ENCODE measurements at places on chromosomes 7 and 10.

GRCh38 chr7:72159911-72160310 lies 252.2 kb downstream of the CALN1 start:
- DNase-seq, result no peak

DNA sequence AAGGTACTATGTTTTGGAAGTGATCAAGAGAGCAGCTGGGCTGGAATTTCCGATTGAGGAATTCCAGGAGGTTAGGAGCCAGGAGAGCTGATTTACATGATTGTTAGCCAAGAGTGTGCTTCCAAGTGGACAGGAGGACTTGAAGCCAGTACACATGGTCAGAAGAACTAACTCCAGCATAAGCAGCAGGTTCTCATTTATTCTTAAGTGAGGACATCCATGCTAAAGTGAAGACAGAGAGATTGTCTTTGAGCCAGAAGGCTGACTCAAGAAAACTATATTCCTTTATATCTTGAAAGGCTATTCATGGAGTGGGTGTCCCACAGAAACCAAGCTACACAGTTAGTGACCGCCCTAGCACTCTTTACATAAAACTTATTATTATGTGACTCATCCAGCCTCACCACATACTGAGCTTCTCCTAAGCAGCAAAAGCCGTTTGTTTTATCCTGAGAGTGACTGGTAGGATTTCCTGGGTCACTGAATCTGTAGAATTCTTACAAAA lies 56.7 kb upstream of the SEMA3A start:
- peak; percentile 91 for DNase-seq

GRCh38 chr10:73044378-73045285 lies 52.0 kb downstream of the P4HA1 start:
- peak; percentile 83 for DNase-seq

DNA sequence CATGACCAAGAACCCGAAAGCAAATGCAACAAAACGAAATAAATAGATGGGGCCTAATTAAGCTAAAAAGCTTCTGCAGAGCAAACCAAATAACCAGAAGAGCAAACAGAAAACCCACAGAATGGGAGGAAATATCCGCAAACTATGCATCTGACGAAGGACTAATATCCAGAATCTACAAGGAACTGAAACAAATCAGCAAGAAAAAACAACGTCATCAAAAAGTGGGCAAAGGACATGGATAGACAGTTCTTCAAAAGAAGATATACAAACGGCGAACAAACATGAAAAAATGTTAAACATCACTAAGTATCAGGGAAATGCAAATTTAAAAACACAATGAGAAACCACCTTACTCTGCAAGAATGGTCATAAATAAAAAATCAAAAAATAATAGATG lies 35.3 kb upstream of the CACUL1 start:
- no peak for DNase-seq

DNA sequence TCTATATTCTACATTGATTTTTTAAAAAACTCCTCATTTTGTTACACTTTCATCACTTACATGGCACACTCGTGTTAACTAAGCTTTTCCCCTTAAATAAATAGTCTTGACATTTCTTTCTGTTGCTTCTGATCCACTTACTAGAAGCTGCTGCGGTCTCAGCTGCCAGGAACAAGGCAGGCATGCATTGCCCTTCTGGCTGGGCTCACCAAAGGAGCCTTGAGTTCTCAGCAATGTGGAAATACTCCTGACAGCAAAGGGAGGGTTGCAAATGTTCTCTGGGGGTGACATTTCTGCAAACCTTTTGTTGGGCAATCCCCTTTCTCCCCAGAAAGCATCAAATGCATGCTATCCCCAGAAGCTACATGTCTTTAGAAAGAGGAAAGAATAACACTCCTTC lies 350.1 kb downstream of the PRPF18 start:
- no peak for DNase-seq

All from astrocyte of the cerebellum (primary cell).